ENCODE measurements at places on chromosomes 5 and 9.

GRCh38 chr9:82423700-82424099 is 435.1 kb downstream of the SPATA31D1 start:
- DNase-seq = no peak

GRCh38 chr5:139426203-139426885 is 13.0 kb downstream of the DNAJC18 start:
- DNase-seq = peak; percentile 80

- DNase-seq = no peak
These were observed 379.4 kb downstream of the EBF1 start for GRCh38 chr5:158720281-158720680.

- no peak for DNase-seq
These were observed 42.1 kb downstream of the RASEF start for GRCh38 chr9:83020864-83021263.

GRCh38 chr9:8871796-8872445 is 1072.3 kb upstream of the DMAC1 start:
- no peak for DNase-seq

GRCh38 chr9:137058521-137059234 is 4.8 kb upstream of the ENTPD2 start:
- no peak for DNase-seq

DNA sequence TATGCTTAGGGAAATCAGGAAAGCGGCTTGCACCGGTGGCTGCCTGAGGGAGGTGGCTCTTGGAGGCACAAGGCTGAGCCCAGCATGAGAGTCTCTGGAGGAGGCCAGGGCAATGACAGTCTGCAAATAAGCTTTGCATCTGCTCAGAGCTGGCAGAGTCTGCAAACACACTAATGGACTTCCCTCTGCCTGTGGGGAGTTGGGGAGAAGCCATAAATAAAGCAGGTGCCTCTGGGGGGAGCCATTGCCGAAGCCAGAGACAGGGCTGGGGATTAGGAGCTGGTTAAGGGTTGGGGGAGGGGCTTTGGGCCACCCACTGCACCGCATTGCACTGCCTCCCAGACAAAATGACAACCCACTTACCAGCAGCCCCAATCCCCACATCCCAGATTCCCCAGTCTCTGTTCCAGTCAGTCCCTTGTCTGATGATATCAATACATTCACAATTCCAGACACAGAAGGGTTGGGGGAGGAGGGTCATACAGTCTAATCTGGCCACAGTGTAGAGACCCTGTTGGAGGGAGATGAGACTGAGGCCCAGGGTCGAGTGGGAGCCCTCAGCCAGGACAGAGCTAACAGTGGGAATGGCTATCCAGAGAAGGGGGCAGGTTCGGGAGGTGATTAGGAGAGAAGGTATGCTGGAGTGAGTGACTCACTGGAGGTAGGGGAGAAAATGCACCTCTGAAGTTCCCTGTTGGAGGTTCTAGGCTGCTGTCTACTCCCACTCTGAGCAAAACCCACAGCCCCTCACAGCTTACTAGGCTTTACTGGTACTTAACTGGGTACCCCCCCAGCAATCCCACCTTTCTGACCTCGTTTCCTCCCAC is 53.7 kb downstream of the PAX5 start:
- no peak for DNase-seq

DNA sequence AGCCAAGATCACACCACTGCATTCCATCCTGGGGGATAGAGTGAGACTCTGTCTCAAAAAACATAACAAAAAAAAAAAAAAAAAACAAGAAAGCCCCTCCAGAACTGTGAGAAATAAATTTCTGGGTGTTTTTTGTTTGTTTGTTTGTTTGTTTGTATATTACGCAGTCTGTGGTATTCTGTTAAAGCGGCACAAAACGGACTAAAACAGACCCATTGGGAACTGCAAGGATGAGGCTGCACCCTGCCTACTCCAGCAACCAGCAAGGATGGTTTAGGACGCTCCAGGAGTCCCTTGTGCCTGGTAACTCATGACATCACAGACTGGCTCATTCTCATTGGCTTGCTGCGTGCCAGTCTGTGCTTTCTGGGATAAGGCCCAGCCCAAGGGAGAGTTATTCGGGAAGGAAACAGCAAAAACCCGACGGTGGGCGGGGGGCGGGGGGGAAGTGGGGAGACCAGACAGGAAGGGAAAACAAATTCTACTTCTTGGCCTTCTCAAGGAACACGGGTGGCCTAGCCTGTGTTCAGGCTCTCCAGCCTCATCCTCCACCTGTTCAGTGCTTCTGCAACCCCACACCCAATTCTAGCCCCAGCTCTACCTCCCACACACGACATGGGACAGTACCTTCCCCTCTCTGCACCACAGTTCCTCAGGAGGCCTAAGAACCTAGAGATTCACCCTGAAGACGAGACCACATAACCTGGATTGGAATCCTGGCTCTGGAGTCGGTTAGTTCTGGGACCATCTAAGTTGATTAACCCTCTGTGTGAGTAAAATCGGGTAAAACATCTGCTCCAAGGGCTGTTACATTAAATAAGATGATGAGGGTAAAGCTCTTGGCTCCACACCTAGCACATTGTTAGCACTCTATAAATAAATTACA is 2.8 kb downstream of the CD74 start:
- DNase-seq = peak; percentile 81

DNA sequence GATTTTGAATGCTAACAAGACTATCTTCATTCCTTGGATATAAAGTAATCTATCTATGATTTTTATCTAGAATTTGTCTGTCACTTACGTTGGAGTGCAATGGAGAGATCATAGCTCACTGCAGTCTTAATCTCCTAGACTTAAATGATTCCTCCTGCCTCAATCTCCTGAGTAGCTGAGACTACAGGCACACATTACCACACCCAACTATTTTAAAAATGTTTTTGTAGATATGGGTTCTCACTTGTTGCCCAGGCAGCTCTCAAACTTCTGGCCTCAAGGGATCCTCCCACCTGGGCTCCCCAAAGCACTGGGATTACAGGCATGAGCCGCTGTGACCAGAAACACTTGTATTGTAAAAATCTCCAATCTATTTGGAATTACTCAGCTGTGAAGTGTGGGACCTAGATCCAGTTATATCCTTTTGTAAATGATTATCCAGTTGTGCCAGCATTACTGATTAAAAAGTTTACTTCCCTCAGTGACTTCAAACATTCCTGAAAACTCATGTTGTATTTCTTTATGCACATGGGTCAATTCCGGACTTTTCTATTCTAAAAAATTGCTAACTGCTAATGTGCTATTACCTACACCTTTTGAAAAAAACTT is 1793.8 kb upstream of the WWC1 start:
- DNase-seq = no peak

DNA sequence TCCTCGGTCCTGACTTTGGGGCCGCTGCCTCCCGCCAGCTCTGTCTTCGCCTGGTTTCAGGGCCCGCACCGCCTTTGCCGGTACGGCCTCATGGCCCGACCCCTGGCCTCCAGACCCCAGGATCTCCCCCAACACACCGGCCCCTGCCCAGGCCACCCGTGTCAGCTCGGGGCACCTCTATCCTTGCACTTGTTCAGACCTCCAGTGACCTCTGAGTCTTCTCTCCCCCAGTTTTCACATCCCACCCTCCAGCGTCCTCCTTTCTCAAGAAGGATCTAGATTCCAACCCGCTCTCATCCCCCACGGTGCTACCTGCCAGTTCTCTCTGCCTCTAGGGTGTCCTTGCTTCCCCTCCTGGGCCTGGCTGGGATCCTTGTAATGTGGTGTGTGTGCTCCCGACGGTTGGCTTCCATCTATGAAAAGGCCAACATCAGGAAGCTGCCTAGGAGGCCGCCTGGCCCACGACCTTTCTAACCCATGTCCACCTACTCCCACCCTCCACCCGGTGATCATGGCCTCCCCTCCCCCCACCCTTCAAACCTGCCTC is 61.1 kb downstream of the SPATA31C2 start:
- no peak for DNase-seq

DNA sequence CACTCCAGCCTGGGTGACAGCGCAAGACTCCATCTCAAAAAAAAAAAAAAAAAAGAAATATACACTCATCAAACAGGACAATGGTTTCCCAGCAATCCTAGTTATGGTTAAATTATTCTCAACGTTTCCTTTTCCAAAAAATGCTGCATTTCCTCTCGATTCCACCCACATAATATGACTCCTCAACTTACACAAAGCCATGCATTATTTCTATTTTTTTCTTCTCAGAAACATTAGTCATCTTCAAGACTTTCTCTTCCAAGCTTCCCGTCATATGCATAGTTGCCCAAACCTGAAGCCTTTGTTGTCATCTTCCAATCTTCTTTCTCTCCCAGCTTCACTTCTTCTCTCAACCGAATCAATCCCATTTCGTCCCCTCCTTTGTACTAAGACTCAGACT is 61.4 kb upstream of the RANBP6 start:
- peak; percentile 4 for DNase-seq

DNA sequence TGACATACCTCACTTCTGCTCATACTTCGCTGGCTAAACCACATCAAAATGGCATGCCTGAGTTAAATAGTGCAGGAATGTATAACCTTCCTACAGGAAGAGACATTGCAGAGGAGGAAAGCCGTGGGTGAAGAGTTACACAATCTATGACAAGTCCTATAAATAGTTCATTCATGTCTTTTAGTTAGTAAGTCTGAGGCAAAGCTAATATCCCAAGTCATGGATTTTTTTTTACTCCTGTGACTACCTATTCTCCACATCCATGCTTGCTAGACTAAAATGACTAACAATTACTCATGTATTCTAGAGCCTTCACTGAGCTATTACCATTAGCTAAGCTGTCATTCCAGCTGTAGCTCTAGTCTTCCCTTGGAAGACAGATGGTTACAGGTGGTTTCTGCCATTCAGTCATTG is 391.3 kb downstream of the NR2F1-AS1 start:
- peak; percentile 98 for DNase-seq

DNA sequence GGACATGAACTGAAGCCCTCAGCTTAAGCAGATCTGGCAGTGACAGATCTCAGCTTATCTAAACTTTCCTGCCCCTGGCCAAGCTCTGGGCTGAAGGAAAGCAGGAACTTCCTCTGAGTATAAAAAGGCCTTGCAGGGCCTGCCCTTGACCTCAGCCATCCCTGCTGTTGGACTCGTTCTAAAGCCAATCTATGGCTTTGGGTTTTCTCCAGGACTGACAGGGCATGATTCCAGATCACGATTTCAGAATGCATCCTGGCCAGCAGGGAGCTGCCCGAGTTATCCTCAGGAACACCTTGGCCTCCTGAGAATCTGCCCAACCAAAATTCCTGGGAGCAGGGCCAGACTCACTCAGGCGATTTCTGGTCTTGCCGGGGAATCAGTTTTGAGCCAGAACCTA is 502.7 kb downstream of the TLE4 start:
- peak; percentile 41 for DNase-seq

- no peak for DNase-seq
These were observed 30.3 kb upstream of the TIFAB start for GRCh38 chr5:135482381-135482933.

DNA sequence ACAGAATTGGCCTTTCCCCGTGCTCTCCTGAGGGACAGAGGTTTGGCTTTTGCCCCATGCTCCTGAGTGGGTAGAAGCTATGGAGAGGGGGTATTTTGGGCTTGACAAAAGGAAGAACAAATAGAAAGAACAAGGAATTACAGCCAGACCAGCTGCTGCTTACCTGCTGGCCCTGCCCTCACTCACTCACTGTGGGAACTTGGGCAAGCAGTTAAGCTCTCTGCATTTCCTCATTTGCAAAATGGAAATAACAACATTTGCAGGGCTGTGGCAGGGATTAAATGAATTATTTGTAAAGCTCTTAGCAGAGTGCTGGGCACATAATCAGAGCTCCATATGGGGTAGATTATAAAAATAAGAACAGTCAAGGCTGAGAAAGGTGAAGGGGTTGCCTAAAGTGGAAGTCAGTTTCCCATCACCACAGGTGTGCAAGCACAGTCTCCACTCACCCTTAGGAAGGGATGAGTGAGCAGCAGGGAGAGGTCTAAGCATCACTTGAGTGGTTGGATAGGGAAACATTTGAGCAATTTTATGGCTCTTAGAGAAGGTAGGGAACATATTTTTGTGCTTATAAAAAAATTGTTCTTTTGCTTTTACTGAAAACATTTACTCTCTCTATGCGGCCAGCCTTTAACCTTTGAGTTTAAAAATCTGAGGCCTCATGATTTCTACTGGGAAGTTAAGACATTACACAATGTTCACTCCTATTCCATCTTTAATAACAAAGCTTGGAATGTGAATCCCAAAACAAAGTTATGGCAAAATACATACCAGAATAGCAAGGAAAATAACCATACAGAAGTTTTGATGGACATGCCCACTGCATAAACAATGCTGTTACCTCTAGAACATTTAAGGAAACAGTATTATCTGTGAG is 42.8 kb upstream of the LHFPL2 start:
- no peak for DNase-seq

GRCh38 chr5:77101298-77101697 is 14.2 kb upstream of the ZBED3 start:
- peak; percentile 42 for DNase-seq

- DNase-seq = peak; percentile 47
These were observed 8.1 kb downstream of the HBEGF start for GRCh38 chr5:140338336-140338735.

DNA sequence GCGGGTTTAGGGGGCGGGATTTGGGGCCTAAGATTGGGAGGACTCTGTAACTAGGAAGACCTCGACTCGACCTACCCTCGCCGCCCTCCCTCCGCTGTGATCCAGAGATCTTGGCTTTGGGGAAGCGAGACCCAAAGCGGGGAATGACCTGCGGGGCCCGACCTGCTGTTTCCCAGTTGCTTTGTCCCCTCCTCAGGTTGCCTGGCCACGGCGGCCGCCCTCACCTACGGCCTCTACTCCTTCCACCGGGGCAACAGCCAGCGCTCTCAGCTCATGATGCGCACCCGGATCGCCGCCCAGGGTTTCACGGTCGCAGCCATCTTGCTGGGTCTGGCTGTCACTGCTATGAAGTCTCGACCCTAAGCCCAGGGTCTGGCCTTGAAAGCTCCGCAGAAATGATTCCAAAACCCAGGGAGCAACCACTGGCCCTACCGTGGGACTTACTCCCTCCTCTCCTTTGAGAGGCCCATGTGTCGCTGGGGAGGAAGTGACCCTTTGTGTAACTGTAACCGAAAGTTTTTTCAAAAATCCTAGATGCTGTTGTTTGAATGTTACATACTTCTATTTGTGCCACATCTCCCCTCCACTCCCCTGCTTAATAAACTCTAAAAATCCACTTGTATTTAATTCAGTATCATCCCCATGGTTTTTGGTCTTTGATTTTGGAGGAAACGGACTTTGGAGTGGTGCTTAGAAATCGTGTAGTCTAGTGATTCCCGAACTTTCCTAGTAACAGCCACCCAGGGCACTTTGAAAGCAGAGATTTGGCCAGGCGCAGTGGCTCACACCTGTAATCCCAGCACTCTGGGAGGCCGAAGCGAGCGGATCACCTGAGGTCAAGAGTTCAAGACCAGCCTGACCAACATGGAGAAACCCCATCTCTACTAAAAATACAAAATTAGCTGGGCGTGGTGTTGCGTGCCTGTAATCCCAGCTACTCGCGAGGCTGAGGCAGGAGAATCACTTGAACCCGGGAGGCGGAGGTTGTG is 878 bp downstream of the HIGD2A start:
- no peak for DNase-seq

- DNase-seq = no peak
These were observed 308.1 kb downstream of the CTNND2 start for GRCh38 chr5:11596185-11596584.

DNA sequence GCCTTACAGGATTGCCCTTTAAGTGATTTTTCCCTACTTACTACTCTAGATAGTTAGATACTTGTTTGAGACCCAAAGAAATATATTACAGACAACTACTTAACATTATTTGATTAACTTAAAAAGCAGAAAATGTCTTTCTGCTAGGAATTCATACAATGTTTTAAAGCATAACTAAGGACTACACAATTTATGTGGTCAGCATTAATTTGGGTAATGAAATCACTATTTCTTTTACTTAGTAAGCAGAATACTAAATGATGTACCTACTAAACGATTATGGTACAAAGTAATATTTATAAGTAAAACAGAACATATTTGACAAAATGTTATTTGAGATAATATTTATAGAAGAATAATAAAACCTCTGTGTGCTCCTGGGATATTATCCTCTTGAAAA is 371.9 kb upstream of the ARRDC3 start:
- DNase-seq = no peak
